Effector CD4-positive, alpha-beta T cell (primary cell): ENCODE measurements at places on chromosomes 2 and 18.

- DNase-seq, result no peak
These were observed 14.4 kb downstream of the MTHFD2 start for GRCh38 chr2:74212702-74213410.

GRCh38 chr18:25831301-25831701 is 259.1 kb downstream of the SS18 start:
- DNase-seq, result no peak

GRCh38 chr18:32530947-32531651 is 60.4 kb upstream of the GAREM1 start:
- no peak for DNase-seq

- no peak for DNase-seq
These were observed 305.2 kb downstream of the MYCN start for GRCh38 chr2:16245481-16246054.

GRCh38 chr2:12715258-12716031 is 1.3 kb upstream of the TRIB2 start:
- no peak for DNase-seq
